ENCODE measurements at places on chromosomes 2 and 18.

DNA sequence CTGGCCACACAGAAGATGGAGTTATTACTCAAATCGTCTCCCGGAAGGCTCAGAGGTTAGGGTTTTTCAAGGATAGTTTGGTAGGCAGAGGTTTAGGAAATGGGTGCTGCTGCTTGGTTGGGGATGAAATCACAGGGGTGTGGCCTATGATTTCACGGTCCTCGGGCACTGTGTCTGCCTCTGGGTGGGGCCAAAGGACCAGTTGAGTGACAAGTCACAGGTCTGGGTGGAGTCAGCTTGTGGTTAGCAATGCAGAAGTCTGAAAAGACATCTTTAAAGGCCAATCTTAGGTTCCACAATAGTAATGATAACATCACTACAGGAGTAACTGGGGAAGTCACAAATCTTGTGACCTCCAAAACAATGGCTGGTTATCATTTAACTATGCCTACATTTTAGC lies 387.8 kb downstream of the ZNF521 start:
- no peak for DNase-seq

- no peak for DNase-seq
Observed at GRCh38 chr2:188963741-188964140, 10.4 kb upstream of the COL3A1 start.

DNA sequence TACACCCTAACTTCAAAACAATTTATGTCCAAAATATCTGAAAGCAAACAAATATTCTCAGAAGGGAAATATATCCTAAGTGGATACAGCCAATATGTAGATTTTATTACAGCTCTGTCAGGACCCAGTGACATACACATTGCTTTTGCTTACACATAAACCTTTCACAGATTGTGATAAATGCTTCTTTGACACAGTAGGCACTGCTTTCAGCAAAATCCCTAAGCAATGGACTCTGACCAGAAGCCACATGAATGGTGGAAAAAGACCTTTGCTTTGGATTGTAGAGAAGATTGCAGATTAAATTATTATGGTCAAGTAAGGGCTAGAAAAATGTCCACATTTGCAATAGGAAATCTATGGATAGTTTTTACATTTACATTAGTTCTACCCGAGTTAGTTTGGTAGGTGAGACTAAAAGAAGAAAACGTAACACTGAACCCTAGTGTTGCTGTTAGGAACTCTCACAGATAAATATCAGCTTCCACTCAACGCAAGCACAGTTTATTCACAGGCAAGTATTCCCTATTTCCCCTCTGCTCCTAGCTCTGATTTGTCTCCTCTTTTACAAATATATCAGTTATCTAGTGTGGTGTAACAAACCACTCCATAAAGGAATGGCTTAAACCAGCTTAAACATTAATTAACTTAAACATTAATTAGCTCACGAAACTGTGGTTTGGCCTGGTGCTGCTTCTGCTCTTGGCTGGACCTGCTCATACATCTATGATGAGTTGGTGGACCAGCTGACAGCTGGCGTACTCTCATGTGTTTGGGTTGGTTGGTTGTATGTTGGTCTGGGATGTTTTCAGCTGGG lies 23.6 kb upstream of the SERPINE2 start:
- DNase-seq: no peak

DNA sequence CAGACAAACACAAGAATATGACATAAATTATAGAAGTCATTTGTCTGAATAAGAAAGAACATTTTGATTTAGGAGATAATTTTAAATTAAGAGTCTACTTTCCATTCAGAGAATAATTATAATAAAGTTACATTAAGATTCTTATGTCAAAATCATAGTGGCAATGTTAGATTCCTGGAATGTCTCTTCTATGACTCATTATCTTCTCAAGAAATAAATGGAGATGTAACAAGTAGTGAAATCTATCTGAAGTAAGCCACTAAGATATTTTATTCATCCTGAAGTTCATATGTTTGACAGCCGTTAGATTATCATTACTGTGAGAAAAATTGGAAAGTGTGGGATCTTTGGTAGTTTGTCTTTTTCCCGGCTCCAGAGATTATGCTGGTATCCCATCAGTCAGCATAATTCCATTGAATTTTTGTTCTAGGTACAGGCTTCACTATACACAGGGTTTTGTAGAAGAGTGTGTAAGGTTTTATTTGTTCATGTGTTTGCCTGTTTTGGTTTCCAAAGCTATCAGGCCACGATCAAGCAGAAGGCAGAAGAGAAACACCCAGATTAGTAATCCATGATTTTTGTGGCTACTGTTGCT lies 1246.6 kb upstream of the LRRTM1 start:
- no peak for DNase-seq

DNA sequence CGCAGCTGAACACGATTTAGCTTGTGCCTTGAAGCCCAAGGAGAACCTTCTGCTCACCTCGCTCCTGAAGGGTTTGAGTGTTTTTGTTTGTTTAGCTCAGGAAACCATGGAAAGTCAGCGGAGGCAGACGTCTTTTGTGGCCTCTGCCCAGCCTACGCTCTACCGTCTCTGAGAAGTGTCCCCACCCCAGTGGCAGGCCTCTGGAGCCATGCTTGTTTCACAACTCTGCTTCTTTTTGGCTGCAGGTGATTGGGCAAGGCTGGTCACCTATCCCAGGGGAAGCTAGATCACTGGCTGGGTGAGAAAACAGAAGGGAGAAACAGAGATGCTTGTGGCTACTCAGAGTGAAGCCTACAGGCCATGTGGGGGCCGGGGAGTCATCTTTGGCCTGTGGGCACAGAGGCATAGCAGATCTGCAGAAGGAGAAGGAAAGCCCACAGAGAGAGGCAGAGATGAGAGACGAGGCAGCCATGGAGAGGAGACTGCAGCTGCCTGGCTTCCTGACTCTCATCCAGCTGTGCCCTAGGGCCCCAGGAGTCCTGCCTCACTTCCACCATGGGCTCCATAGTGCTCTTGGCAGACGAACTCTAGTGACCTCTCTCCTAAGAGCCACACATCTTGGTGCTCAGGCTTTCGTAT lies 50.1 kb downstream of the CIB4 start:
- DNase-seq: no peak

DNA sequence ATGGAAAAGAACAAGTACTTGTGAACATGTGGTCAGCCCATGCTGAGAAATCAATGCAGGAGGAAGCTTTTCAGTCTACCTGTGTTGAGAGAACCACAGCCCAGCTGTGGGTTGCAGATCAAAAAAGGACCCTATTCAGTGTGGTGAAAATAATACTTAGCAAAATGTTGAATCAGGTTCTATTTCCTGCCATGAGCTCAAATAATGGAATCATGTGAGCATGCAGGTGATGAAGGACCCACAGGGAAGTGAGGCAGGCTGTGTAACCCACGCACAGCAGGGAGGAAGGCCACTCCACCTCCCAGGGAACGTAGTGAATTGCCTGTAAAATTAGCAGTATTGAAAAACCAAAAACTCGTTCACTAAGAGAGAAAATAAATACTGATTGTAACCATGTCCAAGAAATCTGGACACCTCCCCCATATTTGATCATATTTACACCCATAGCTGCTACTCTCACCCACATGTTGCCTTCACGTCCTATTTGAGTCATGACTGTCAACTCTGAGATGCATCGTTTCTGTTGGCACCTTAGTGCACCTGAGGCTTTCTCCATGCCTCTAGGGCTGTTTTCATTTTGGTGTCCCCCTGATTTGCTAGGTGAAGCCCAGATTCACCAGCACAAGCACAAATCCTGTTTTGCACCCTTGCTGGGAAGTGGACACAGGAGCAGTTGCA lies 20.5 kb upstream of the BCL2L11 start:
- DNase-seq: no peak
